Effector memory CD8-positive, alpha-beta T cell (primary cell): ENCODE measurements at places on chromosomes 7 and 10.

- no peak for DNase-seq
Measured at GRCh38 chr7:31027161-31027965, 24.7 kb upstream of the ADCYAP1R1 start.

DNA sequence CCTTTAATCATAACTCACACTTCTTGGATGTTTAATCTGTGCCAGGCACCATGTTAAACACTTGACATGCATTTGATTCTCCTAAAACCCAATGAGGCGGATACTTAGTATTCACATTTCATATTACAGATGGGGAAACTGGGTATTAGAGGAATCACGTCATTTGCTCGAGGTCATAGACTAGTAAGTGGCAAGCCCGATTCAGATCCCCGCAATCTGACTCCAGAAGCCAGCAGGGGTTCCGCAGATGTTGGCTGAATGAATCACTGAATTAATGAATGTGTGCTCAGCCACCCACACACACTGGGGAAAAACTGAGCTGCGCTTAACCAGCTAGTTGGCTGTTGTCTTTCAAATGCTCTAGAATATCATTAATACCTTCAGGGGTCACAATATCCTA lies 22.5 kb upstream of the ENO4 start:
- DNase-seq: no peak

GRCh38 chr7:143884969-143885559 lies 16.9 kb downstream of the TCAF1 start:
- DNase-seq: no peak

- DNase-seq: no peak
Measured at GRCh38 chr10:95389982-95390381, 99.2 kb upstream of the PDLIM1 start.

DNA sequence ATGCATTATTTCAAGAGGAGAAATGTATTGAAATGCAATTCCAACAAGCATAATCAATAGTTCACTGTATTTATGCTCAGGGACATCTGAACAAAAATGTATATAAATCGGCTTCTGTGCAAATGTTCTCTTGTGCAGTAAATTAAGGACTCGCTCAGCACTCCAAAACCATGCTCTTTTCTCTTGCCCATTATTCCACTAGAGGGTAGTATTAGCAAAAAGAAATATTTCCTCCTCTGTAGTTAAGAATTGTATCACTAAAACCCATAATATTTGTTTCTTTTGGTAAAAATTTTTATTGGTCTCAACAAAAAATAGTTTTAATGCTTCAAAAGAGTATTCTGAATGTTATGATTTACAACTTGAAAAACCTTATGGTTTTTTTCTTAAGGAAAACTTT lies 803.1 kb downstream of the PCDH15 start:
- no peak for DNase-seq

- DNase-seq: no peak
Measured at GRCh38 chr10:107028236-107028635, 136.3 kb downstream of the SORCS1 start.

DNA sequence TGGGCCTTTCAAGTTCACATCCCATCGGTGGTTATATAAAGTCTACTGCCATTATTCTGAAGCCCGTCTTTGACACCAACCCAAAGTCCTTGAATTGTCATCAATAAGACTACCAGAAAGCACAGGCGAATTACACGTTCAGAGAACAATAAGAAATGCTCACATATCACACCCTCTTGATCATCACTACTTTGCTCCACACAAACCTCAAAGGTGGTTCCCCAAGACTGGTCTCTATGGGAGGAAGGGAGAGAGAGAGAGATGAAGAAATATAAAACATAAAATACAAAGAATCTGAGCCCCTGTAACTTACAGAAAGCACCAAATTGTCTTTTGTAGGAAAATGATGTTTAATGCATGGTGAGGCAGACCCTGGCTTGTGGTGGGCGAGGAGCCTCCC lies 4.4 kb downstream of the HIPK2 start:
- DNase-seq: no peak

DNA sequence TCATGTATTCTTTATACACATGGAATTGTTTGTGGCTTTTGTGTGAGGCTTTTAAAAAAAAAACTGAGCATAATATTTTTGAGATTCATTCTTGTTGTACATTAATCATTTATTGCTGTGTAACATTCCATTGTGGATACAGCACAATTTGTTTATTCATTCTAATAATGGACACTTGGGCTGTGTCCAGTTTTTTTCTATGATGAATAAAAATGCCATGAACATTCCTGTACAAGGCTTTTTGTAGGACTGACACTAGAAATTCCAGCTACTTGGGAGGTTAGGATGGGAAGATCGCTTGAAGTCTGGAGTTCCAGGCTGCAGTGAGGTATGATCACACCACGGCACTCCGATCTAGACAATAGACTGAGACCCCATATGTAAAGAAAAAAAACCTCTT lies 254.3 kb upstream of the CACNA2D1 start:
- DNase-seq: no peak

DNA sequence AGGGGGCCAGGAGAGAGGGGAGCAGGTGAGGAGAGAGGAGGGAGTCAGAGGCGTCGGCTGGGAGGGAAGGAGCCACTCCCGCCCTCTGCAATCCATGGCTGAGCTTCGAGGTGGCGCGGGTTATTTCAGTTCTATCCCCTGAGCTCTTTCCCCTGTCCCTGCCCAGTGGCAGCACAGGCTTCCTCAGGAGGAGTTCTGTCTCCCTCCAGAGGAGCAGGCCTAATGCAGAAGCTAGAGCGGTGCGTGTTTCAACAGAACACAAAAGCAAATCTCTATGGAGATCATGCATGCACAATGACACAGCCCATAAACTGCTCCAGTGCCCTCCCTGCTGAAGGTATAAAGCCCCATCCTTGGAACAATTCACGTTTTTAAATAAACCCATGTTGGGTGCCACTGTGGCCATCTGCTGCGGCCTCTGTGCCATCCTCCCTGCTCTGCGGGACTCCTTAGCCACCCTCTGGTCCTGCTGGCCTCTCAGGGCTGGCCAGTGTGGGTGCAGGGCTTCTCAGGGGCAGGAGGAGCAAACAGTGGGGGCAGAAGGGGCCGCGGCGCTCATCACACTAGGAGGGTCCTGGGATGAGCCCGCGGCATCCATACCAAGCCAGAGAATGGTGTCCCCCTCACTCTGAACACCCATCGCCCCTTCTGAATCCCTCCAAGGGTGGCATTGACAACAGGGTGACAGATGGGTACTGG lies 192.6 kb upstream of the LYZL2 start:
- no peak for DNase-seq

DNA sequence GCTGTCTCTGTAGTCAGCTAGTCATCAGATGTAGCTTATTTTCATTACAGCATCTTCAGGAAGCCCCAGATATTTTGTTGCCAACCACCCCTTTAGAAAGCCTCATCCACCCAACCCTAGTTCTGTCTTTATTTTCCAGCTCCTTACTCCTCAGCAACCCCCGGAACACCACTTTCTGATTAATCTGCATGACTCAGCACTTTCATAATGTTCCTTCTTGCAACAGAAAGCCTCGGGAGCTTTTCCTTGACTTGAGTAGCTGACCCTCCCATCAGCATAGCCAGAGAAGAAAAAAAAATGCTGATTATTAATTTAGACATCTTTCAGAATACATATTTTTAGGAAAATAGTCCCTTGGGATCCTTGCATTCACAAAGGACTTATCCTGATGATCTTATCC lies 244.0 kb upstream of the CXCL12 start:
- no peak for DNase-seq

GRCh38 chr10:2927958-2928840 lies 139.1 kb upstream of the PFKP start:
- peak; percentile 17 for DNase-seq

- DNase-seq: peak; percentile 49
Measured at GRCh38 chr7:100895956-100896731, 456 bp upstream of the ACHE start.

DNA sequence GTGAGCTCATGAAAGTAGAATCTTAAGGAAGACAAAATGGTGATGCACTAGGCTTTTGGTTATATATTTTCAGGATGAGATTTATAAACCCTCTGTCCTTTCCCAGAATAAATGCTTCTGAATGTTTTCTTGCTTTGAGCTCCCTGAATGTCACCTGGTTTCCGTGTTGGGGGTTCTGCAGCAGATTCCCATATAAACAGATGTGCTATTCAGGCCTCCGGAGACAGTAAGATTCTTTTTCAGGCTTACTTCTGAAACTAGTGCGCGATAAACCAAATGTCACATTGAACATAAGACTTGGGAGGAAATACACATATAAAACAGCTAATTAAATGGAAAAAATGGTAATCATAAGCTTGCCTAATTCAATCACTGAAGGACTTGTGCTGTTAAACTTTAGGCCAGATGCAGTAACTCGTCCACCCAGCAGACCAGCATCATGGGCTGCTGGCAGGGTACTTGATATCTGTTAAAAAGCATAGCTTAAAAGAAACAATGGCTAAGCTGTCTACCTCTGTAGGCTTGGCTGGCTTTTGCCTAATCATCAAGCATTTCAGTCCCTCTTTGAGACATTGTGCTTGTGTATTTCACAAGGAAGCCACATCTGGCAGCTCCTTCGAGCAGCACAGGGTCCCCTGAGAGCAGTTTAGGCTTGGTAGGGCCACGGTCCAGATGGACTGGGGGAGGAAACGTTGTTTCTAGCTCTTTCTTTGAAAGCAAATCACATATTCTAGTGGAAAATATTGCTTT lies 281.2 kb upstream of the KIAA1217 start:
- no peak for DNase-seq

DNA sequence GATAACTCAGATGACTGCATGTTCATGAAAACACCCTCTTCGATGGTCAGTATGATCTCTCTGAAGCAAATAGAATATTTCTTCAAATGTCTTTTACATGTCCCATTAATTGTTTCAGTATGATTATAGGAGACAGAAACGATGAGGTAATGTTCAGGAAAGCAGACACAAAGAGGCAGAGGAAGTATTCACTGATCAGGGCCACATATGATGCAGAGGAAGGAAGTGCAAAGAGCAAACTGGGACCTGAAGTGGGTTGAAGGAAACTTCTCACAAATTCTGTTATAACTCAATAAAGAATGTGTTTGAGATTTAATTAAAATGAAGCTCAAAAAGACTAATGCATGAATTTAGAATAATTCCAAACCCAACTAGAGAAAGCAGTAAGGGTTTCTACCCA lies 70.5 kb downstream of the TES start:
- DNase-seq: no peak

GRCh38 chr10:58772758-58773157 lies 260.1 kb downstream of the BICC1 start:
- no peak for DNase-seq

DNA sequence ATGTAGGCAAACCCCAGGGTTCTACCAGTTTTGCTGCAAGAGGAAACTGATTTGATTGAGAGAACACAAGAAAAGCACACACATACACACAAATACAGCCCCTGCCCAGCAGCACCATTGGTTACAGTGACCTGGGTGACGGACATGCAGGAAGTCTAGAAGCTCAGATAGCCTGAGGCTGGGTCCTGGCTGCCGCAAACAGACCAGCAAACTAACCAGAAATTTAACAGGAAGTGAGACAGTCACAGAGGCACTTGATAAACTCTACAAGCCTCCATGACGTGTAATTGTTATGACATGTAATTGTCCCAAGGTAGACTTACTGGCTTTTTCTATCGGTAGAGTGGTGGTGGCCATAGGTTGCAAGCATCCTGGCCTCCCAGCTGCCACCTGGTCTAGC lies 58.9 kb downstream of the PRKAR2B start:
- peak; percentile 4 for DNase-seq

GRCh38 chr7:137968890-137969289 lies 33.0 kb downstream of the CREB3L2 start:
- DNase-seq: no peak

- no peak for DNase-seq
Measured at GRCh38 chr7:40186586-40186985, 51.8 kb downstream of the SUGCT start.

DNA sequence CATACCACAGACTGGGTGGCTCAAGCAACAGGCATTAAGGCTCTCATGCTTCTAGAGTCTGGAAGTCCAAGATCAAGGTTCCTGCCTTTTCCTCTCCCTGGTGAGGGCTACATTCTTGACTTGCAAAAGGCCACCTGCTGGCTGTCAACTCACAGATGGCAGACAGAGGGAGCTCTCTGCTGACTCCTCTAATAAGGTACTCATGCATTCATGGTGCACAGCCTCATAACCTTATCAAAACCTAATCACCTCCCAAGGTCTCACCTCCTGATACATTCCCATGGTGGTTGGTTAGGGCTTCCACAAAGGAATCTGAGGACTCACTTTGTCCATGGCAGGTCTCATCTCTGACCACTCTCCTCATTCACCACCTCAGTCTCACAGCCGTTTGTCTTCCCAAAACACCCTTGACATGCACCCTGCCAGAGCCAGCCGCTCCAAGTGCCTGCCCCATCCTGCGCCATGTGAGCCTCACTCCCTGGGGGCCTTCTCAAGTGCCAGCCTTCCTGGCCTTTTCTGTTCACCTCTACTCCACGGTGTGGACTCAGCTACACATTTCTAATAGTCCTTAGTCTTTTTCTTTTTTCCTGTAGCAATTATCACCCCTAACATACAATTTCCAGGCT lies 400.3 kb upstream of the ADARB2 start:
- DNase-seq: no peak
